NCI-H460 (cell line): ENCODE measurements at places on chromosomes 1 and 21. TPM values are rescaled to one million over a fixed set of nuclear protein-coding genes. Genes with fewer than 3 reads are reported as not detected.

DNA sequence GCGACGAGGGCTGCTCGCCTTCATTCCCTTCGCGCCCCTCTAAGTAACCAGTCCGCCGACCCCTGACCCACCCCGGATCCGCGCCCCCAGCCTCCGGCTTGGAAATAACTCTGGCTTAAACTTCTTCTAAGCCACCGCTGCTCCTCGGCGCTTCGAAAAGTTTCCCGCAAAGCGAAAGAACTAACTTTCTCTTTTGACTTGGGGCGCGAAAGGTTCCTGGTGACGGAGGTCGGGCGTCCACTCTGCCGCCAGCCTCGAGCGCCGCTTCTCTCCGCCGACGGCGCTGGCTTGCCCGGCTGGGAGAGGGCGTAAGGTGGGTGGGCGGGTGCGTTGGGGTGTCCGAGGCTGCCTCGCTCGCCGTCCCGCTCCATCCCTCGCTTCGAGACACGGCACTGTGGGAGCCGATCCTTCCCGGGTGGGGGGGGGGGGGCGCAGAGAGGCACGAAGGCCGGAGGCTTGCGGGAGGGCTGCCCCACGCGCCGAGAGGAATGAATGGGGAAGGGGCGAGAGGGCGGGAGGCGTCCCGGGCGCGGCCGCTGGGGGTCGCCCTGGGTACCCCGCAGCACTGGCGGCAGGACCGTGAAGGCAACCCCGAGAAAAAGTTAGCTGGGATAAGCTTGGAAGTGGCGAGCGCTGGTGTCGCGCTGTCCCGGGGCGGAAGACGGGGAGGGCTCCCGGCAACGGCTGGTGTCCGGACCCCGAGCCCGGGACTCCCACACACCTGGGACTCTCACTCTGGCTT is 569 bp downstream of the ATF3 start:
- DNase-seq: peak; percentile 44

DNA sequence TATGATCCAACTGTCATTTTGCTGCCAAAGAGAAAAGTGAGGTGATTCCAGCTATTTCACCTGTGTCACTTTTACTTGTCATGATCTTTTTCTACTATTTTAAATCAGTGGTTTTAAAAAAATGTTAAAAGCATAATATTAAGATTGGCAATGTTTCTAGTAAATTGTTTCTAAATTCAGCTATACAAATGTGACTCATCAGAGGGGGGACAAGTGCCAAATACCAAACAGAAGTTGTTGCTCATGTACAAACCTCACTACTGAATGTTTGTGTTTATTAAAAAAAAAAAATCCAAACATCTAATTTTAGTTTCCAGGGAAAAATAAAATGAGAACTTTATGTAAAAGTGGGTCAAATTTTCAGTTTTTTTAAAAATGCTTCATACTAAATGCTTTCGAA is 346.2 kb upstream of the SNX7 start:
- no peak for DNase-seq

PODN gene
- total RNA-seq: not detected in 2 replicates

GRCh38 chr1:201059871-201060555 is 36.5 kb upstream of the KIF21B start:
- DNase-seq: no peak

GRCh38 chr1:183287191-183287675 is 101.2 kb downstream of the LAMC2 start:
- no peak for DNase-seq

DNA sequence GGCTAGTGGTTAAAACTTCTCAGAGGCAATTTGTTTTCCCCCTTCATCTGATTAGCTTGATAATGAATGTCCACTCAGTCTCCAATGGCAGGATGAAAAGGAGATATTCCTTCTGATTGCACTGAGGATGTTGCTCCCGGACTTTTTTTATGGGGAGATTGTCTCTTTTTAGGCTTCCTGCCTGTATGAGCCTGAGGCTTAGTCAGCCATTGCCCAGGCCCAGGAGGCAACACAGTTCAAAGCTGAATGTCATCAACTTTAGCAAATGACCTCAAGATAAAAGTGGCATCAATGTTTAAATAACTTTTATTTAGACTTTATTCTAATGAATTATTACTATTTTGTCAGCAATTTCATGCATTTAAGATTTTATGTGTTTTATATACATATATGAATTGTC is 162.9 kb upstream of the PTBP2 start:
- no peak for DNase-seq

DNA sequence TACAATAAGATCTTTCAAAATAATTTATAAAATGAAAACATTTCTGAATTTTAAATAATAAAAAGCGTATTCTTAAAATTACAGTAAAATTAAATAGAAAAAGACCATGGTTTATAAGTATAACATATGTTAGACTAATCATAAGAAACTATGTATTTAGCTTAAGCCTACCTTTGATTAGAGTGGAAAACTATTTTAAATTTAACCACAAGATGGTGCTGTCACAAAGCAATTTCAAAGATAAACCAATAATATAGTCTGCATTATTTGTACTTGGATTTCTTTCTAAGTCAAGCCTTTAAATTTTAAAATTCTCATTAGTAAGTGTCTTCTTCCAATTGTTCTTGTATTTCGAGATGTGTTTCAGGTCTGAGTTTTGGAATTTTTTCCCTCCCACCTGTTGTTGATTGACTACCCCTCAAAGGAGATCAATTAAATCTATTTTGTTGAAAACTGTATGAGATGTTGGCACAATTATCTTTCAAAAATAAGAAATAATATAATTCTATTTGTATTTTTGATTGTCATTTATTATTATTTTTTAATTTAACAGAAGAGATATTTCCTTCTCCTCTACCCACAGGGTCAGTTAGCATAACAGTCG is 459.8 kb downstream of the KCNT2 start:
- DNase-seq: peak; percentile 52

ADAM15 gene
- total RNA-seq: 216 and 231 TPM in 2 replicates

- no peak for DNase-seq
These were observed 957.0 kb downstream of the AMY1C start for GRCh38 chr1:104706631-104707147.

SAMD11 gene
- 1.4 and 4.9 TPM in 2 replicates for total RNA-seq

- DNase-seq: no peak
These were observed 8.2 kb downstream of the RHBG start for GRCh38 chr1:156376958-156377919.

OVAAL gene
- not detected in 2 replicates for total RNA-seq

NHLH1 gene
- 0.27 TPM in 1 of 2 replicates, not detected in the other for total RNA-seq

TEDDM1 gene
- total RNA-seq: not detected in 2 replicates

DNA sequence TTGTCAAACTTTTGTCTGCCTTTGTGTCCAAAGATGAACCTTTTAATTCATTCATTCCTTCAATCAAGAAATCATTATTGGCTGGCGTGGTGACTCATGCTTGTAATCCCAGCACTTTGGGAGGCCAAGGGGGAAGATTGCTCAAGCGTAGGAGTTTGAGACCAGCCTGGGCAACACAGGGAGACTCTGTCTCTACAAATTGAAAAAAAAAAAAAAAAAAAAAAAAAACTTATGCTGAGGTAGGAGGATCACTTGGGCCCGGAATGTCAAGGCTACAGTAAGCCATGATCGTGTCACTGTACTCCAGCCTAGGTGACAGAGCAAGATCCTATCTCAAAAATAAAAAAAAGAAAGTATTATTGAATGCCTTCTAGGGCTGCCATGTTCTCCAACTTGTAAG is 51.3 kb upstream of the CXADR start:
- DNase-seq: no peak

- DNase-seq: no peak
These were observed 114.8 kb upstream of the CSF3R start for GRCh38 chr1:36597514-36597913.

- no peak for DNase-seq
These were observed 17.4 kb downstream of the TNFRSF1B start for GRCh38 chr1:12184008-12184681.

SNIP1 gene
- total RNA-seq: 8.6 and 9.1 TPM in 2 replicates

DYNLT4 gene
- 0.25 TPM in 1 of 2 replicates, not detected in the other for total RNA-seq

GRCh38 chr1:216221260-216221700 is 202.0 kb downstream of the USH2A start:
- DNase-seq: peak; percentile 85

DNM3 gene
- total RNA-seq: 0.12 and 0.27 TPM in 2 replicates

DNA sequence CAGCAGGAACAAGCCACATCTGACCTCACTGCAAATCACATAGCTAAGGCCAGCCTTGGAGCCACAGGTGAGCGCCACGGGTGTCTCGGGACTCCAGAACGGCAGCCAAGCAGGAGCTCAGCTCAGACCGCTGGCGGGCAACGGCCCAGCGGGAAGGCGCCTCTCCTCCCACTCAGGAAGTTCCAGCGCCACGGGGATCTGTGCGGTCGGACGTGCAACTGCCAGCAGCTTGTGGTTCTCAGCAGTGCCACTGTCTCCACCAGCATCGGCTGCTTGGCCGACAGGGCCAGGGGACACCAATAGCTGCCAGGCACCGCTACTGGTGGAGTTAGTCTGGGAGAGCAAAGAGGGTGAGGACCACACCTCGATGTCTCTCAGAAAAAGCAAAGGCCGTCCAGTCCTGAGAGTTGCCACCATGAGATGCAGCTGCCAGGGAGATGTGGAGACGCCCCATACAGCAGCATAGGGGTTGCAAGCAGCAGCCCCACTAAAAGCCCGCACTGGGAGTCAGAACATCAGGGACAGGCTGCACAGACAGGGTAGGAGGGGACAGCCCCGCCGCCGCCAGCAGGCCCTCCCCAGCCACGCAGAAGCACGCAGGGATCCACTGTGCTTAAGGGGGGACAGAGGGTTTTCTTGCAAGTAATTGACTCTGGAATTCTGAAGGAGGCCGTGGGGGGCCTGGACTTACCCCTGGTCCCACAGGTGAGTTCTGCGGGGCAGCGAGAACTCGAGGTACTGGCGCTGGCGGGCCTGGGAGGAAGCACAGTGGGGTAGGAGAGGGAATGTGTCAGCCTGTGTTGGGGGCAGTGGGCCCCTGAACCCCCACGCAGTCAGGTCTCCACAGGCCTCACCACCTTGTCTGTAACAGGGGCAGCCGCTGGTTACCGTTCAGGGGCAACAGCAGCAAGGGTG is 83.5 kb downstream of the NPHP4 start:
- no peak for DNase-seq

AMY1C gene
- not detected in 2 replicates for total RNA-seq

- no peak for DNase-seq
These were observed 26.6 kb downstream of the DOP1B start for GRCh38 chr21:36183144-36183795.

GRCh38 chr1:227732586-227733308 is 2.4 kb downstream of the JMJD4 start:
- DNase-seq: no peak

DNA sequence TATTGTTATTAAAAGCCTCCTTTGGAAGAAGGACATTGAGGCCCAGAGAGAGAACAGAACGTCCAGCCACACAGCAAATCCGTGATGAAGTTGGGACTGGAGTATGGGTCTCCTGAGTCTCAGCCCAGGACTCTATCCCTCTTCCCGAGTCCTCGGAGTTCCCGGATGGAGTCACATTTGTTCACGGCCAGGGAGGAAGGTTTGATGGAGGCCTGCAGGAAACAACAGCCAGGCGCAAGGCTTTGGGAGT is 357 bp upstream of the TXLNA start:
- no peak for DNase-seq

DNA sequence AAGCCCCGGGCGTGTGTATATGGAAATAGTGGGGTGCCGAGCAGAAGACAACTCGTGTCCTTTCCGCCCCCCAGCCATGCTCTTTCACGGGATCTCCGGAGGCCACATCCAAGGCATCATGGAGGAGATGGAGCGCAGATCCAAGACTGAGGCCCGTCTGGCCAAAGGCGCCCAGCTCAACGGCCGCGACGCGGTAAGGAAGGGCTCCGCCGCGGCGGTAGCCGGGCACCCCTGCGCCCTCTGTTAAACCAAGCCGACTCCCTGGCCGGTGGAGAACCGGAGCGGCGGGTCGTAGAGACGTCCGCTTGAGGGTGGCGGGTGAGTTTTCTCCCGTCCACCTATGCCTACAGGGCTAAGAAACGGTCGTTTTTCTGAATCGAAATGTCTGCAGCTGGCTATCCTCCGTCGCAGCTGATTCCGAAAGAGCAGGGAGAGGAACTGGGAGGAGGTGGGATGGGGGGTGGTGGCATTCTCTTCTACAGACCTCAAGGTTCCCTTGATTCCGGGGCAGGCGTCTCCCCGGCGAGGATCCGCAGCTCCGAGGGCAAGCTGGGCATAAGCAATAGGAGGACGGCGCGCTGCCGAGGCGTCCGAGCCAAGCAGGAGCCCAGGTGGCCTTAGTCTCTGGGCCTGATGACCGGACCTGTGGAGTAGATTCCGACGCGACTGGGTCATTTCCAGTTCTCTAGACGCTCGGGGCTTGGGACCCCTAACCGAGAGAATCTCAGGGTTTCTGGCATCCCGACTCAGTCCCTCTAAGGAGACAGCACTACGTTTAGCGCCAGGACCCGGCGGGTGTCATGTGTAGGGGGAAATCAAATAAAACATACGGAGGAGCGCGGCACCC is 856 bp downstream of the LHX9 start:
- DNase-seq: no peak

E2F2 gene
- total RNA-seq: 3.4 and 3.9 TPM in 2 replicates
